ENCODE measurements at places on chromosomes 16 and 17.

DNA sequence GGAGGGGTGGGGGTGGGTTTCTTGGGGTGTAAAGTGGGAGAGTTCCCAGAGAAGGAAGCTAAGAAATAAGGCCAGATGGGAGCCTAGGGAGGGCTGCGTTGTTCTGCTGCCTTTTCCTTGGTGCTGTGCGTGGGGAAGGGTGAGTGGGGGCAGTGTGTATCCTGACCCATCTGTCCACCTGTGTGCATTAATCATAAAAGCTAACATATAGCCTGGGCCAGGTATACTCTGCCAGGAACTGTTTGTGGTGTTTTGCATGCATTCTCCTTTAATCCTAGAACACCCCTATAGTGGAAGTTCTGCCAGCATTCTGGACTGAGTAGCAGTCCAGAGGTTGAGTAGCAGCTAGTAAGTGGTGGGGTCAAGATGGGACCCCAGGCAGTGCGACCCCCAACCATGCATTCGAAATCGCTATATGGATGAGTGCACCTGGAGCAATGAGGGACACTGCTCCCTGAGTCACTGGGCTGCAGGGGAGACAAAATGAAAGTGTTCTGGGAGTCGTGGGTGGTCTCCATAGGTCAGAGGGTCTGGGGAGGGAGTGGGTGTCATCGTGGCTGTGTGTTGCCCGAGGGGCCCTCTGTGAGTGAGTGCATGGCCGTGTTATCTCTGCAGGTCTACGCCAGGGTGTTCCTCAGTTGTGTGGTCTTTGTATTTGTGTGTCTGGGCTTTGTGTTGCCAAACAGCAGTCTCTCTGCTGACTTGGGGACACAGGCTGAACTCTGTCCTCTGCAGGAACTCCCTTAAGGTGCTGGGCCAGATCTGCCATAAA, 1.3 kb downstream of the ERBB2 start:
- no peak overlapping the region for H3K4me3 ChIP-seq
- peaks cover 43% of the 10 kb centered on the region for H3K27me3 ChIP-seq
- H3K27ac ChIP-seq, result no peak overlapping the region
- H3K4me1 ChIP-seq, result peaks cover 6% of the 10 kb centered on the region

GRCh38 chr17:1446201-1446600, 9.8 kb downstream of the CRK start:
- no peak for DNase-seq
- H3K27me3 ChIP-seq, result no peaks in the 10 kb centered on the region
- peaks cover 18% of the 10 kb centered on the region for H3K36me3 ChIP-seq
- no peak overlapping the region for H3K4me3 ChIP-seq

DNA sequence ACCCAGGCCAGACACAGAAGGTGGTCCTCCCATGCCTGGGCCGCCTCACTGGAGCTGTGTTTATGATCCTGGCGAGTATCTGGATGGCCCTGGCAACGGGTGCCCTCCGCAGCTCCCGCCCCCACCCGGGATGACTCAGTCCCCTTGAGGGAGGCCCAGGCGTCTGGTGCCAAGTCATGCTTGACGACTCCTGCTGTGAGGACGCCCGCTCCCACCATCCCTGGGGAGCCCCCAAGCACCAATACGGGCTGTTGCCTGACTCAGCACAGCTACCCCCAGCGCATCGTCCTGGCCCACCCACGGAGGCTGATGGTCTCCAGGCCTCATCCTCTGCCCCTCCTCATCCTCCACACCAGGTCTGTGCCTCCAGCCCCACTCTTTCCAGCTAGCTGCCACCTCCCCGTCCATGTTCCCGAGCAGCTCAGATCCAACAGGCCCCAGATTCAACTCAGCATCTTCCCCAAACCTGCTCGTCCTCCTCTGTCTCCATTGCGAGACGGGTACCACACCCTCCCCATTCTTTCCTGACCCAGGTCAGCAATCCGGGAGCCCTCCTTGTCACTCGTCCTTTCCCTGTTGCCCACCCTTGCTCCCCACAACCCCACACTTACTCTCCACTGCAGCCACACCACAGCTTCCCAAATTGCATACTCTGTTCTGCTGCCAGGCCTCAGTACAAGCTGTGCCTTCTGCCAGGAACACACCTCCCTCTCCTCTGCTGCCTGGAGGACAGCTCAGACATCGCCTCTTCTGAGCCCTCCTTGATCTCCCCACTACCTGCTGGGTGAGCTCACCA, 2.6 kb downstream of the CAMKK1 start:
- DNase-seq, result no peak
- peaks cover 7% of the 10 kb centered on the region for H3K27me3 ChIP-seq
- H3K27ac ChIP-seq, result peak overlapping the region; percentile 1
- no peak overlapping the region for H3K4me3 ChIP-seq
- peaks cover 3% of the 10 kb centered on the region for H3K36me3 ChIP-seq
- H3K4me1 ChIP-seq, result peaks cover 40% of the 10 kb centered on the region

- H3K4me1 ChIP-seq, result no peaks in the 10 kb centered on the region
- DNase-seq, result no peak
- H3K27ac ChIP-seq, result no peak overlapping the region
- no peak overlapping the region for H3K4me3 ChIP-seq
- no peaks in the 10 kb centered on the region for H3K36me3 ChIP-seq
- peaks cover 2% of the 10 kb centered on the region for H3K27me3 ChIP-seq
These were observed 49.3 kb upstream of the BCO1 start for GRCh38 chr16:81189100-81189664.

DNA sequence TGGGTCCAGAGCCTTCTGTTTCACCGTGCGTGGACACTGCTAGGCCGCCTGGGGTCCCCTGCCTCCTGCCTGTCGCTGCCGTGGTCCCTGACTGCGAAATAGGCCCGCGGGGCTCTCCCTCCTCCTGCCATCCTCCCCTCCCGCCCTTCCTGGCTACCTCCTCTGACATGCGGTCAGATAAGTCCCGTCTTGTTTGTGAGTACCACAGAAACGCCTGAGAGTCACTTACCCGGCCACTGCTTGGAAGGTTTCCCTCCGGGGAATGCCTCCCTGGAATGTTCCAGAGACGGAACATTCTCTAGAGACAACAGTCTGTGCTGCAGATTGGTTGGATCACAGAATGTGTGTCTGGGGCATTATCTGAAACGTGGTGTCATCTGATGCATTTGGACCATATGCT, 22.7 kb downstream of the CIBAR2 start:
- DNase-seq, result no peak
- no peaks in the 10 kb centered on the region for H3K27me3 ChIP-seq

DNA sequence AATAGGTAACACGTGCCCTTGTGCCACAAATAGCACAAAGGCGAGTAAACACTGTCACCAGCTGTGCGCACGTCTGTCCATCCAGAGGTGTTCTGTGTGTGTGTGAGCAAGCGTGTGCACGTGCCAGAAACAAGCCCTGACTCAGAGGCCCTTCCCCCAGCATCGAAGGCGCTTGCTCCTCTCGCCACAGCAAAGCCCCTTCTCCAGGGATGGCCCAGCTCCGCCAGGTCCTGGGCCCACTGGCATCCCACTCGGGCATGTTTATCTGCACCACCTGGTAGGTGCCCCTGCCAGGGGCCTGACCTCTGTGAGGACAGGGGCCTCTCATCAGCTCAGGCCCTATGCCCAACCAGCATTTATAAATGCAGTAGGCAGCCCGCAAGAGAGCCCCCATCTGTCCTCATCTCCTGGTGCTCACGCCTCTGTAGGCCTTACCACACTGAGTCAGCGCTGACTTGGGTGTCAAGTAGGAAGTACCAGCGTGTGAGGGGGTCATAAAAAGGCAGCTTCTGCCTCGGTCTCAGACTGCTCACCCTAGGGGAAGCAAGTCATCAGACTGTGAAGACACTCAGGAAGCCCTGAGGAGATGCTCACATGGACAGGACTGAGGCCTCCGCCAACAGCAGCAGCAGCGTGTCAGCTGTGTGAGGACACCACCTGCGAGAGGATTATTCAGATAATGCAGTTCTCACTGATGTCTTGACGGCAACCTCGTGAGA, 10.8 kb downstream of the TMEM235 start:
- DNase-seq, result no peak
- H3K27ac ChIP-seq, result no peak overlapping the region
- H3K4me1 ChIP-seq, result no peaks in the 10 kb centered on the region
- no peak overlapping the region for H3K4me3 ChIP-seq
- no peaks in the 10 kb centered on the region for H3K36me3 ChIP-seq

GRCh38 chr16:68493412-68494070, 45.2 kb upstream of the SMPD3 start:
- H3K36me3 ChIP-seq, result no peaks in the 10 kb centered on the region
- no peak for DNase-seq
- no peaks in the 10 kb centered on the region for H3K4me1 ChIP-seq
- no peak overlapping the region for H3K27ac ChIP-seq
- H3K4me3 ChIP-seq, result no peak overlapping the region

GRCh38 chr17:57388131-57388725, 131.9 kb downstream of the MSI2 start:
- no peaks in the 10 kb centered on the region for H3K27me3 ChIP-seq
- no peak overlapping the region for H3K27ac ChIP-seq
- H3K4me1 ChIP-seq, result peaks cover 2% of the 10 kb centered on the region
- no peak for DNase-seq
- H3K36me3 ChIP-seq, result peaks cover 71% of the 10 kb centered on the region

- H3K27ac ChIP-seq, result no peak overlapping the region
- H3K36me3 ChIP-seq, result peaks cover 34% of the 10 kb centered on the region
- no peaks in the 10 kb centered on the region for H3K27me3 ChIP-seq
These were observed 19.6 kb downstream of the COG7 start for GRCh38 chr16:23433261-23433920.

DNA sequence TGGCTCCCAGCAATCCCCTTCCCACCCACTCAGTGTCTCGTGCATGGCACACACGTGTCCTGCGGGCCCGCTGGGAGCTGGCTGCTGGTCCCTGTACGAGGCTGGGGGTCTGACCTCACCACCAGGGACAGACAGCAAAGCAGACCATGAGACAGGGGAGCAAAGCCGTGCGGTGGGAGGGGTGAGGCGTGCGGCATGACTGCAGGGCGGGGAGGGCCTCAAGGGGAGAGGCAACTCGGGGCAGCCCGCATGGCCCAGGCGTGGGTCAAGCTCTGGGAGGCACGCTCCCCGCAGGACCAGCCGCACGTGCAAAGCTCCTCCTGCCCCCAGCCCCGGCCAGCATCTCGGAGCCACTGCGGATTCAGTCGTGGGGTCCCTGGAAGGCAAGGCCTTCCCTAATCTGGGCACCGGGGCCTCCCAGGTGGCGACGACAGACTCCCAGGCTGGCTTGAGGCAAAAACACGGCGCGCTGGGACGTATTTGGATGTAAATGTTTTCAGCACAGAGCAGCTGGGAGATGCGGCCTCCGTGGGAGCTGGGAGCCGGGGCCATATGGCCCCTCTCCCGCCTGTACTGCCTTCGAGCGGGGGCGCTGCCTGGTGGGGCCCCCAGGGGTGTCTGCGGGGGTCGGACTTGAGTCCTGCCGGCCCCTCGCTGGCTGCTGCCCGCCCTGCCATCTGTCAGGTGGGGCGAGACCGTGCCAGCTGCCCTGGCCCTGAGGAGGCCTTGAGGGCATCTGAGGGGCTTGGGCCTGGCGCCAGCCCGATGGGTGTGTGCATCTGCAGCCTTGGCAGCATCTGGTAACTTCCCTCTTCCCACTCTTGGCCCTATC, 12.2 kb upstream of the CBFA2T3 start:
- no peaks in the 10 kb centered on the region for H3K4me1 ChIP-seq
- DNase-seq, result no peak

DNA sequence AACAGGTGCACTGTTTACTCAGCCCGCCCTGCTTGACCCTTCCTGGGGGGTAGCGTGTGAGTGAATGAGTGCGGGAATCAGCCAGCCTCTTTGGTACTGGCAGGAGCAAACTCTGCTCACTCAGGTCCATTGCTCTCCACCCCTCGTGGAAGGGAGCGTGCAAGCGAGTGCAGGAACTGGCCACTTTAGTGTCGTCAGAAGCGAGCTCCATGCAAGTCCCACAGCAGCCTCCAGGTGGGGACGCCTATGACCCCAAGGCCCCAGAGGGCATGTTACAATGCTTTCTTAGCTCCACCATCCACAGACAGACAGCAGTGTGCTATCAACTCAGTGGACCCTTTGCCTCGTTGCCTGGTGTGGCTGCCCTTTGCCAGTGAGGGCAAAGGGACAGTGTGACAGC, 1025.1 kb upstream of the CDH8 start:
- H3K27ac ChIP-seq, result no peak overlapping the region
- no peak for DNase-seq
- no peaks in the 10 kb centered on the region for H3K27me3 ChIP-seq
- no peak overlapping the region for H3K4me3 ChIP-seq
- H3K4me1 ChIP-seq, result no peaks in the 10 kb centered on the region

DNA sequence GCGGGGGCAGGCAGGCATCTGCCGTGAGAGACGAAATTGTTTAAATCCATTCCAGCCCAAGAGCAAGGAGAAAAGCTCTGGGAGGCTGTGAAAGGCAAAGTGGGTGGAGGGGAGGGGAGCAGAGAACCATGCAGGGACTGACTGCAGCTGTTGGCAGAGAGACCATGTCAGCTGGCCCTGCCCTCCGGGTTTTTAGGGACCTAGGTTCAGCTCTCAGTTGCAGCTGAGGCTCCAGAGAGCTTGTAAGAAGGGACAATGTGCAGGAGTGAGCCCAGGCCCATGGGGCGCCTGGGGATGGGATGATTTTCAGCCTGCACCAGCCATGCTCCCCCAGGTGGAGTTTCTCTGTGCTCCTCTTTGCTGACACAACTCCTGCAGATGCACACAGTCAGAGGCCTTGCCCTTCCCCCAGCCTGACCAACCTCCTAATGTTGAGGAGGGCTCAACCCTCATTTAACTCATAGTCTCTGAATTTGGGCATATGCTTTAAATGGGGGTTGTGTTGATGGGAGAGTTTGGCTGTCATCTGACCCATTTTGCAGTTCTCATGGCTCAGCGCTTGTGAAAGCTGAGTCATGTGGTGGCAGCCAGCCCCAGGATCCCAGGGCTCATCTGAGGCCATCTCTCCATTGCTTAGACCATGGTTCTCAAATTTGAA, 70.9 kb downstream of the PLXDC1 start:
- no peak for DNase-seq
- no peak overlapping the region for H3K27ac ChIP-seq
- H3K4me1 ChIP-seq, result no peaks in the 10 kb centered on the region
- no peak overlapping the region for H3K4me3 ChIP-seq
- H3K36me3 ChIP-seq, result no peaks in the 10 kb centered on the region
- peaks cover 7% of the 10 kb centered on the region for H3K27me3 ChIP-seq

DNA sequence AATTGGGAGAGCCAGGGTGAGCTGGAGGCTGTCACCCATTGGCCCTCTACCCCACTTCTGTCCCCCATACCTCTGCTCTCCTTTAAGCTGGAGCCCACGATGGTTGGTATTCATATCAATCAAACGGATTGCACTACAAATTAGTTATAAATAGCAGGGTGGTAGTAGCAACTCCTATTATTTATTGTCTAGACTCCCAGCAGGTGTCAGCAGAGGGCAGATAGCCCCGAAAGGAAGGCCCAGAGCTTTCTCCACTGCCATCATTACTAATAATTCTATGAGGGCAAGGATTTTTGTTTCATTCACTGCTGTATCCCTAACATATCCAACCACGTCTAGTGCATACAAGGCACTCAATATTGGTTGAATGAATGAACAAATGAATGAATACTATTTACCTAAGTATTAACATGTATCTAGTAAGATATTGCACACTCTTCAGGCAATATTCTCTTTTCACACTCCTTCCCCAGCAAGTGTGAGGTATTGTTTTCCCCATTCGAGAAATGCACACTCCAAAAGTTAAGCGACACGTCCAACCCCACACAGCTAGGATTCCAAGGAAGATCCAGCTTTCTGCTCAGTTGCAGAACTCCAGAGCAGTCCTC, 6.3 kb downstream of the C17orf50 start:
- peaks cover 8% of the 10 kb centered on the region for H3K4me1 ChIP-seq
- H3K36me3 ChIP-seq, result no peaks in the 10 kb centered on the region
- peaks cover 13% of the 10 kb centered on the region for H3K27me3 ChIP-seq
